ENCODE measurements at places on chromosomes 1 and 21.

- peak; percentile 47 for DNase-seq
Measured at GRCh38 chr1:109923131-109923945, 12.7 kb downstream of the CSF1 start.

GRCh38 chr1:44792736-44793502, 4.9 kb upstream of the BEST4 start:
- peak; percentile 52 for DNase-seq

DNA sequence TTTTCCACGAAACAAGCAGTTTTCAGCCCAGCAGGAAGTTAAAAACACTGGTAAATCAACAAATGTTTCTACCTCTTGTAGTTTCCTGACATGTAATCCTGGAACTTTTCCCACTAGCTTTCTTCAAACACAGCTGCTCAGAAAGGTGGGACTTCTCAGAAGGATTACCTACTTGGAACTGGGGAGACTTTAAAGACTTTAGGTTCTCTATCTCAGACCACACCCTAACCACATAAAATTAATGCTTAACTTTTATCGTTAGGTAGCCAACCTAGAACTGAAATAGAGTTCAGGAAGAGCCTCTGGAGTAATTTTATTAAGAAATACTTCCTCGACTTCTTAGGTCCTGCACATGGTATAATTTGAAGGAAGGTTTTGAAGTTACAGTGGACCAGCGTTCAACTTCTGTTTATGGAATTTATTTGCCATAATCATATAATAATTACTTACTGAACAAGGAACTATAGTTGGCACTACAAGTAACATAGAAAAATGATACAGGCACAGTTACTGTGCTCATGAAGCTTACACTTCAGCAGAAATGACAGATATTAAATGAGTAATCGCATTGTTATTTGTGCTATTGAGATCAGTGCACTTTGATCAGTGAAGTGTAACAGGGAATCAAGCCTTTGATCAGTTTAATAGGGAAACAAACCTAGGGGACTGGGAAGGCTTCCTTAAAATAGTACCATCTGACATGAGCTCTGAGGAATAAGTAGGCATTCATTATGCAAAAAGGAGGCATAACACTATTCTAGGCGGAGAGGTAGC, at the start of gene BCL2L15:
Gene BCL2L15, minus strand, starts transcription at position 180 of the 774 bp plus-strand sequence. CDS start 206 bp downstream, outside the sequence.
- DNase-seq: no peak

DNA sequence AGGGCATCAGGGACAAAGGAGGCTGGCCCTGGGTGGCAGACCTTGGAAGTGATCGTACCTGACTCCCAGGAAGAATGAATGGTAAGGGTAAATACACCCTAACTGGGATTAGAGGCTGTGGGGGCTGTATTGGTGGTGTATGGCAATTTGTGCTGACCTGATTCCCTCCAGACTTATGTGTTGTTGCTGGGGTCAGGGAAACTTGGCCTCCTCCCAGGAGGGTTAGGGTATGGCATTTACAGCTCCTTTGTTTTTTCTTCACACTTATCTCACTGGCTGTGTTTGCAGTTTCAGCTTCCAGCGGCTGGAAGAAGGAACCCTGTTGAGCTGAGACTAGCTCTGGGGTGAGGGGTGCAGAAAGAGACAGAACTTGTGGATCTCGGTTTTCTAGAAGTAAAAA, 8.2 kb downstream of the VANGL1 start:
- no peak for DNase-seq

- no peak for DNase-seq
Measured at GRCh38 chr1:43285269-43285990, at the start of gene C1orf210. TSS of gene C1orf210 (minus strand) at chr1:43285581. CDS start at chr1:43283270, 2,311 bp downstream.

DNA sequence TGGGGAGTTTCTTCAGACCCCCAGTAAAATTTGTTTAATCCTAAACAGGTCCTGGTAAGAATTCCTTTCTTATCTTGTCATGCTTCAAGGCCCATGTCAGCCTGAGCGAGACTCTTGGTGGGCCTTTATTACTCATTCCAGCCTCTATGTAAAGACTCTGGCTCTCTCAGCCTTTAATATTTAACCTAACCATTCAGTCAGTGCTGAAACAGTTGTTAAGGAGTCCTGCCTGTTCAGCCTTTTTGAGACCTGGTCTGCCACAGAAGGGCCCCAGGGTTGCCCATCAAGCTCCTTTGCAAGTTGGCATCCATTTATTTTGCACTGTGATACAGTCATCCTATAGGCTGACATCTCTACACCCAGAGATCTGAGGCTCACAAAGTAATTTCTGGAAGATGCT, 107.7 kb upstream of the VANGL1 start:
- DNase-seq: no peak

GRCh38 chr1:33377013-33377412, 53.9 kb downstream of the PHC2 start:
- DNase-seq: no peak
